ENCODE measurements at places on chromosomes 6 and 20.

DNA sequence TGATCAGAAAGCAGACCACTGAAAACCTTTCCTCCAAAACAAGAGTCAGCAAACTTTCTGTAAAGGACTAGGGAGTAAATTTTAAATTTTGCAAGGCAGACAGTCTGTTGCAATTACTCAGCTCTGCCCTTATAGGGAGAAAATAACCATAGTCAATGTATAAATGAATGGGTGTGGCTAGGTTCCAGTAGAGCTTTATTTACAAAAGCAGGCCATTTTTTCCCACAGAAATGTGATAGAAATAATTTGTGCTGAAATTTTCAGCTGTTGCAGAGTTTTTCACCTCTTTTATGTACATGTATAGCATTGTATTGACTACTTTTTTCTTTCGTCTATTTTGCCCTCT is 7.7 kb downstream of the AMD1 start:
- no peak for DNase-seq

GRCh38 chr20:18011482-18011881 is 42.7 kb downstream of the MGME1 start:
- DNase-seq = no peak

- DNase-seq = no peak
Observed at GRCh38 chr6:56916849-56917551, 37.9 kb upstream of the BEND6 start.

DNA sequence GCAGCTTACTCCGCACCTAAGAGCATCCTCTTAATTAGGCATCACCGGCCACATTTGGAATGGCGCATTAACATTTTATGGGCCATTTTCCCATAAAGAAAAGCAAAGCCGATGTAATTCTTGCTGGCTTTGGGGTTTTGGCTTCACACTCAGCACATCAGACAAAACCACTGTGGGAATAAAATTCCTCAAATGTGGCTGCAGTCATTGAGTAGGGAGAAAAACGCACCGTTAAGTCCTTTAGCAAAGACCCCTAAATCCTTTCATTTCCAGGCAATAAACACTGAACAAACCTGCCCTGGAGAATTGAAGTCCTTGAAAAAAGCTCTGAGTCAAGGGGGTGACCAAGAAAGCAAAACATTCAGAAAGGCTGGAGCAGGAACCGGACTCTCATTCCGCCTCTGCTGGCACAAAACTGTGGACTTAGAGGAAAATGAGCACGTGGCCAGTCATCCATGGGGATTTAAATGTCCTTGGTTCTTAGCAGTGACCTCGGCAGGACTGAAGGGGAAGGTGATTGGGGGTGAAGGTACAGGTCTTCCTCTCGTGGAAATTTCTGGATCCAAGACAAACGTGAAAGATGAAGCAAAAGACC is 102.9 kb downstream of the CDH4 start:
- DNase-seq = no peak

DNA sequence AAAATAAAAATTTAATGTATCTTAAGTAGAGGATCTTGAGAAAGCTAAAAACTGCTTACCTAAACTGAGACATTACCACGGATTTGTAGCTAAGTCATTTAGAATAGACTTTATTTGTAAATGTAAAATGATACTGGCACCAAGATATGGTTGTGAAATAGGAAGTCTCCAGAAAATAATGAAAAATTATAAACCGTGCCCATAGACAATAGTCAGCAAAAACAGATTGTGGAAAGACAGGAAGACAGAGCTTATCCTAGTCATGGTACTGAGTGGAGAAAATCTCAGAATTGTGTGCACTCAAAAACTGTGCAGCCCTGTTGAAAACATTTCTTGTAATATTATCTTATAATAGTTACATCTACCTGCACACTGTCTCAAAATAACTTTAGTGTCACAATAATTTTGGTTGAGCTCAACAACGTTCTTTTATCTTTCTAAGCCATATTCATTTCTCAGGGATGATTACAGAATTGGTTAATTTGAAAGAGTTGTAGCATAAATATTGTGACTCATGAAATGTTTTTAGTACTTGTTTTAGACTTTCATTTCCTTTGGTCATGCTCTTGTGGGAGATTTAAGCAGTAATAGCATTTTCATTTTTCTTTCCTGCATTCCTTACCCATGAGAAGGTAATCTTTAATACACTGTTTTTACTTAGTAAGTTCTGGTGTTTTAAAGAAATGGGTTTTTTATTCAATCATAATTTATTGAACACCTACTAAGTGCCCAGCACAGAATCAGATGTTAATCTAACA is 174.5 kb downstream of the SOX4 start:
- DNase-seq = no peak

DNA sequence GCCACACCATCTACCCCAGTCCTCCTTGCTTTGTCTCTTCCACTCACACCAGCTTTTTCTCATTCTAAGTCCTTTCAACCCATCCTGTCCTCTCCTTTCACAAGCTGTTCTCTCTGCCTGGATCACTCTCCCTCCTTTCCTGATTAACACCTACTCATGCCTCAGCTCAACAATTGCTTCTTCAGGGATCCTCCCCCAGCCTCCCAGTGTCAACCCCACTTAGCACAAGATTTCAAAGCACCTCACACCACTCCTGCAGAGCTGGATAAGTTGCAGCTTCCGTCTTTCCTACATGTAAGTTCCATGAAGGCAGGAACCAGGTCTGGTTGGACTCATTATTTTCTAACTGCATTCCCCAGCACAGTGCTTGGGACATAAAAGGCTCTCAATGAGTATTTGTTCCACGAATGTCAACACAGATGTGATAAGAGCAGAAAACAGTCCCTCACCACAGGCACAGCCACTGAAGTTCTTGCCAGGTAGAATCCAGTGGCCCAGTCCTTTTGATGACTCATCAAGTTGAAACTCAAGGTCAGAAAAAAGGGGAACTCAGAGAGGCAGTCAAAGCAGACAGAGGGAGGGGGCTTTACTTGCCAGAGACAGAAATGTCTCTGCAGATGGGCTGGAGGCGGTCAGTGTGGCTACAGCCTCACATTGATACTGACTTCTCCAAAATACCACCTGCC is 193.4 kb upstream of the PRDM1 start:
- no peak for DNase-seq

- DNase-seq = no peak
Observed at GRCh38 chr6:34064675-34065074, 81.2 kb downstream of the GRM4 start.

DNA sequence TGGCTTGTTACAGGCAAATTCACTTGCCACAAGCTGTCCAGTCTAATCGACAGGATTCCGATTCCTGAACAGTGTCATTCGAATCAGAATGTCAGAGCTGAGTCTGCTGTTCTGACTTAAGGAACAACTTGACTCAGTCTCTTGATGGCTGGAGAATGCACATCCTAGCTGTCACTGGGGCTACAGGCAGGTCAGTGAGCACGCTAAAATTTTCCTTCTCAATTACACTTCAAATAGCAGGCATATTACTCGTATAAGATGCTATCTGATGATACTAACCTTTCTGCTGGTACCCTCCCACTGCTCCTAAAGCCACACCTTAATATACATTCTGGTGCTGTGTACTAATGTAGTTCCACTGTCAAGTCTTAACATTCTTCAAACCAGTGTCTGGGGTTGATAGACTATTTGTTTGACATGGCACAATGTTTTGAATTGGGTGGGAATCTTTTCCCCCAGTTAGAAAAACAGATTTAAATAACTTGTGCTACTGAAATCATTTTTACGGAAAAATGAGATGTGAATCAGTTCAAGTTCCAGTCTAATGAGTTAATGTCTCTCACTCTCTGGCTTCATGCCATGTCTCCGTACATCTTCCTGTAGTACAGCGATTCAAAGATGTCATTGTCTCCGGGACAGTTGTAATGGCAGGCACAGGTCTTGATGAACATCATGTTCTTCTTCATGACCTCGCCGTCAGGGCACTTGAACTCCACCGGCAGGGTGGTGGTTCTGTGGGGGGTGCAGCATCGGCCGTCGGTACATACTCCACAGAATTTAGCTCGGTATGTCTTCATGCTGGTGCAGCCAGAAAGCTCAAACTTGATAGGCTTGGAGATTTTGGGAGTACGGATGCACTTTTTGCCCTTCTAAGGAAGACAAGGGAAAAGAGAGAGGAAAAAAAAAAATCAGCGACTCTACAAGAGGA is 2.2 kb downstream of the CCN2 start:
- no peak for DNase-seq

- DNase-seq = no peak
Observed at GRCh38 chr6:74451953-74452352, 753.9 kb downstream of the COL12A1 start.

DNA sequence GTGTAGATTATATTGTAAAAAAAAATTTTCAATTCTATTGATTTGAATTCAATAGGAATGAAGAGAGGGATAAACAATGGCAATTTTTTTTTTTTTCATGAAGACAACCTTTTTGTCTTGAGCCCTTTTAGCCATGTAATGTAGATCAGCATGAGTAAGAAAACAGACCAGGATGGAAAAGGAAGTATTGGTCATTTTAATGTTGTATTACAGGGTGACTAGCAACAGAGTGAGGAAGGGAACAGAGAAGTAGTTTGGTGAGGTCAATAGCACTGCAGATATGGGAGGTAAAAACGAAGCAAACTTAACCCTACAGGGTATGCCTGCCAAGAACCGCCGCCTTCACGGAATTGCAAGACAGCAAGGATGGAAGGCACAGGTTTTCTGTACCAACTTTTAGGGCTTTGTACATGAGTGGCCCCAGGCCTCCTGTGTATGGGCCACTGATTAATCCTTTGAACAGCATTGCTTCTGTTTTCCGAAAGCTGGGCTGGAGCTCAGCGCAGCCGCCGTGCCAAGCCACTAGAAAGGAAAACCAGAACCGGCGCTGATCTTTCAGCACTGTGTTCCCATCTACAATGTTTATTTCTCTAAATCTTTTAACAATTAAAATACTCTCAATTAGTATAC is 383.7 kb downstream of the CENPW start:
- no peak for DNase-seq
